ENCODE measurements at places on chromosomes 2 and 18.
A peak's percentile ranks its signal among the peaks of the same experiment; 100 is the strongest.

GRCh38 chr2:99571021-99571420, 81.2 kb upstream of the REV1 start:
- no peak for DNase-seq

DNA sequence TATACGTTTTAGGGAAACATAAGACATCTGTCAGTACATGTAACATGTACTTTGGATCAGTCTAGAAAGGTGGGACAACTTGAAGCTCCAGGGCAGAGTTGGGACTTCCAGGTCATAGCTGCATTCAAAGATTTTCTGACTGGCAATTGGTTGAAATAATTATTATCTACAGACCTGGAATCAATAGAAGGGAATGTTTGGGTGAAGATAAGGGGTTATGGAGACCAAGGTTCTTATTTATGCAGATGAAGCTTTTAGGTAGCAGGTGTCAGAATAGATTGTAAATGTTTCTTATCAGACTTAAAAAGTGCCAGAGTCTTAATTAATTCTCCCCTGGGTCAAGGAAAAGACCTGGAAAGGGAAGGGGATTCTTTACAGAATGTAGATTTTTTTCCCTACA, 19.8 kb downstream of the RPIA start:
- DNase-seq, result no peak

- no peak for DNase-seq
These were observed 42.6 kb downstream of the MAPK4 start for GRCh38 chr18:50602466-50602865.

- no peak for DNase-seq
These were observed 3.4 kb downstream of the FKBP1B start for GRCh38 chr2:24052951-24053350.

GRCh38 chr2:53715568-53715967, 52.0 kb upstream of the CHAC2 start:
- no peak for DNase-seq

DNA sequence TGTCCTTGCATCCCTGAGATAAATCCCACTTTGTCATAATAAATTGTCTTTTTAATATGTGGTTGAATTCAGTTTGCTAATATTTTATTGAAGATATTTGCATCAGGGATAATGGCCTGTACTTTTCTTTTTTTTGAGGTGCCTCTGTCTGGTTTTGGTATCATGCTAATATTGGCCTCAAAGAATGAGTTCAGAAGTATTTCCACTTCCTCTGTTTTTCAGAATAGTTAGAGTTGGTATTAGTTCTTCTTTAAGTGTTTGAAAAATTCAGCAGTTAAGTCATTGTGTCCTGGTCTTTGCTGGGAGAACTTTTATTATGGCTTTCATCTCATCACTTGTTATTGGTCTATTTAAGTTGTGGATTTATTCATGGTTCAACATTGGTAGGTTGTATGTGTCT, 464.1 kb upstream of the CRIM1 start:
- DNase-seq, result no peak

GRCh38 chr2:63845866-63846265, 4.2 kb downstream of the UGP2 start:
- no peak for DNase-seq

GRCh38 chr18:58592223-58593214, 36.4 kb downstream of the ALPK2 start:
- no peak for DNase-seq

GRCh38 chr2:14756981-14757657, 124.6 kb downstream of the LRATD1 start:
- no peak for DNase-seq

GRCh38 chr2:10906926-10907625, 4.7 kb upstream of the KCNF1 start:
- no peak for DNase-seq

DNA sequence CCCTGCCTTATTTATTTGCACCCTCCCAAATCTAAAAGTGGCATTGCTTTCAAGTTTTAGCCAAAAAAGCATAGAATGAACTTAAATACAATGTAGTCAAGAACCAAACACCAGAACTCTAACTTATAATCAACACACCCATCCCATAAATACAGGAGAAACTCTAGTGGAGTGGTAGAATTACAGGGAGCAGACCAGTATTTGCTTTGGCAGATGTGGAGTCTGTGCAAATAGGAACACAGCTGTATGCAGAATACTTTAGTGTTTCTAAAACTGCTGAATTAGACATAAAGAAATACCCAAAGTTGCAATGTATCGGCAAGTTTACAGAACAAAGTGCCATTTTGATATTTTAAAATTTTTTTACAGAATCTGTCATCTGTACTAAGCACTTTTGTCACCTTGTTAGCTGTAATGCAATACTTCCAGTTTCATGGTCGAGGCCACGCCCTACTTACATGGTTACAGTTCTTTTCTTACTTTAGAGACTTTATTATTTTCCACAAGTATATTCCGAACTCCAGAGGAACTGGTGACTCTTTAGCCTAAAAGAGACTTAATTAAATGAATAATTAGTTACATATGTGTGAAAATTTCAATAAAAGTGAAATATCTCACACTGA, 23.7 kb upstream of the COL5A2 start:
- DNase-seq, result no peak

DNA sequence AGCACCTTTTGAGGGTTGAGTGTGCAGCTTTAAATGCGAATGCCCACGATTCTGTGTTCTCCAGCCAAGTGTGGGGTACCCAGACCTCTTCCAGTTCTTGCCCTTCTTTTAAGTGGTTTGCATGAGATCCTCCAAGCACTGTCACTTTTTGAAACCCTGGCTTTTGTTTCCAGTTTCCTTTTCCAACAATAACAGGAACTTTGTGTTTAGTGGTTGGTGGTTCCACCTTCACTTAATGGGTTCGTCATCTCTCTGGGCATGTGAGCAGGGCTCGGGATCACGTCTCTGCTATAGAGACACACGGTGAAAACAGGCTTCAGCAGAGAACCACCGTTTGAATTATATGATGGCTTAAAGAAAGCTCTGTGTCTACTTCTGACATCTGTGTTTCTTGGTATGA, 197.6 kb downstream of the LDLRAD4 start:
- DNase-seq, result no peak

DNA sequence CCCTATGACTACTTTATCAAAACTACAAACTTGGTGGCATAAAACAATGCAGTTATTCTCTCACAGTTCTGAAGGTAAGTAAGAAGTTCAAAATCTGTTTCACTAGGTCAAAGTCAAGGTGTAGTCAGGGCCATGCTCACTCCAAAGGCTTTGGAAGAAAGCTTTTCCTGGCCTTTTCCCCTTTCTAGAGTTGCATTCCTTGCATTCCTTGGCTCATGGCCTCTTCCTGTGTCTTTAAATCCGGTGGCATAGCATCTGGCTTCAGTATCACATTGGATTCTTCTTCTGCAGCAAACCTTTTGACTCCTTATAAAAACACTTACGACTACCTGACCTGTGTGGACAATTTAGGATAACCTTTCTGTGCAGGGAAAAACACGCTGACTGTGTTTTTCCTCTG, 543.5 kb upstream of the HNMT start:
- DNase-seq, result no peak

- no peak for DNase-seq
These were observed 5.7 kb downstream of the TRABD2A start for GRCh38 chr2:84875213-84875560.

- DNase-seq, result no peak
These were observed 95.8 kb upstream of the RGPD4 start for GRCh38 chr2:107730898-107731297.

DNA sequence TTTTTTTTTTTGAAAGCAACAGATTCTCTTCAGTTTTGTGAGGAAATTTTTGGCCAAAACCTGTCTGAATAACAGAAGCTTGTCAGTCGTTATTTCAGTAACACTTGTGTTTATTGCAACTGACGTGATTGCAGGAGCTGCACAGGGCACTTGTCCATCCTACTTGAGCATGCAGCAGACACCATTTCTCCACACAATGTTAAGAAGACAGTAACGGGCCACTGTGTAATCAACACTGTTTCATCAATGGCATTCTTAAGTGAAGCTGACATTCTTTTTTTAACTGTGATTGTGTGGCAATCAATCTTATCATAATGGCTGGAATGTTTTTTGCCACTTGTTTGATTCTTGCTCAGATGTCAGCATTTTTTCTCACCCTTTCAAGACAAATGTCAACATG, 50.1 kb upstream of the PIEZO2 start:
- no peak for DNase-seq

DNA sequence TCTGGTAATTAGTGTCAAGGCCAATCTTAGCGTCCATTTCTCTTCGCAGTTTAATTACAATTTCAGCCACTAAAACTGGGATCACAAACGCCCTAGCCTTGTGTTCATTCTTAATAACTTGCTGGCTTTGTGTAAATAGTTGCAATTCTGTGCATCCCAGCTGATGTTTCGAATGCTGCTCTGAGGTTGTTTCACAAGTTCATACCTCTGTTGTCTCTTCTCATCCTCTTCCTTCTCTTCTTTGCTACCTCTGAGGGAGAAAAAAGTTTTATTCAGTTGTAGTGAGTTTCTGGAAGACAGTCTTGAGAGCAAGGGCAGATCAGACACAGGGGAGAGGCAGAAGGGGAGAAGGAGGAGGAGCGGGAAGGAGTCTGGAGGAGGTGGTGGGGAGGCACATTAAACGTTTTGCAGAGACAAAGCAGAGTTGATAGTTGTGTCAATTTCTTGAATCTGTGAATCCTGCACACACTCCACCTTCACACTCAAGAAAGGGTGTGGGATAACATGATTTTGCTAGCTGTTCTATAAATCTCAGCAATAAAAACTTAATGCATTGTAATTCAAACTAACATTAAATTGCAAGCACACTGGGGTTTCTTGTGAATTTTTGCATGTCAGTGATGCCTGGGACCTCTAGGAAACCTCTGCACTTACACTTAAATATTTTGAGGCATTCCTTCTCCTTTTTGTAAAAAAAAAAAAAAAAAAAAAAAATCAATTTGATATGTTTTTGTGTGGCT, 6.8 kb downstream of the MEIS1 start:
- DNase-seq, result no peak

GRCh38 chr18:69401226-69401971, 711 bp downstream of the DOK6 start:
- DNase-seq, result no peak

DNA sequence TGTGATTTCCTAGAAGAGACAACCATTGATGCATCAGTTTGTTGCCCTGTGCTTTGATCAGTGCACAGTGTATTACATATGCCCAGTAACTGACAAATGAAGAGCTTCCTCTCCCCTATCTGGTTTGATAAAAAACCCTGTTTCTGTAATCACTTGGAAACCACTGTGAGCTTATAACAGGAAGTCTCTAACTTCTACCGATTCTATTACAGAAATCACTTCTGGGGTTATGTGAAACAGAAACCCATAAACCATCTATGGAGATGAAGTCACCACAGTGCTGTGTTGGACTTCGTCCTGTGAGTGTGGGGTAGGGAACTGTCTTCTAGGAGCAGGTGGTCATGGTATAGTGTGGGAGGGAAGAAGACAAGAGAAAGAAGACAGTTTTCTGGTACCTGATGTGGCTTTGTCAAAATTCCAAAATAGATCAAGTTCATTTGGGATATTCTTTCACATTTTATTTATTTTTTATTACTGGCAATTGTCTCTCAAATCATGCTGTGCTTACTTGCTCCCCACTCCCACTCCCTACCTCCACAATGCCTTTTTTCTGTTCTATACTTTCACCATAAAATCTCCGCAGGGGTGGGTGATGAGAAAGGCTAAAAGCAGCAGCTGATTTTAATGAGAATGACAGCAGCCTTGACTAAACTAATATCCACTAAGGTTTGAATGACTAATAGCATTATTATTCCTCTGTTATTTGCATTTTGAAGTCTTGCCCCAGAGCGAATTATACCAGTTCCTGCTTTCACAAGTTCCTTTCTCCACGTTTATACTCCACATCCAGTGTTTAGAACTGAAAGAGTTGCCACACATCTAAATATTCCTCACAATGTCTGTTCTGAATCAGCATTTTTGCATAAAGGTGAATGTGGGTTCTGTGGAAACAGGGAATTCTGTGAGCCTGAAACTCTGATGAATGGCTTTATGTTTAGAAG, 41.7 kb upstream of the RND3 start:
- no peak for DNase-seq

DNA sequence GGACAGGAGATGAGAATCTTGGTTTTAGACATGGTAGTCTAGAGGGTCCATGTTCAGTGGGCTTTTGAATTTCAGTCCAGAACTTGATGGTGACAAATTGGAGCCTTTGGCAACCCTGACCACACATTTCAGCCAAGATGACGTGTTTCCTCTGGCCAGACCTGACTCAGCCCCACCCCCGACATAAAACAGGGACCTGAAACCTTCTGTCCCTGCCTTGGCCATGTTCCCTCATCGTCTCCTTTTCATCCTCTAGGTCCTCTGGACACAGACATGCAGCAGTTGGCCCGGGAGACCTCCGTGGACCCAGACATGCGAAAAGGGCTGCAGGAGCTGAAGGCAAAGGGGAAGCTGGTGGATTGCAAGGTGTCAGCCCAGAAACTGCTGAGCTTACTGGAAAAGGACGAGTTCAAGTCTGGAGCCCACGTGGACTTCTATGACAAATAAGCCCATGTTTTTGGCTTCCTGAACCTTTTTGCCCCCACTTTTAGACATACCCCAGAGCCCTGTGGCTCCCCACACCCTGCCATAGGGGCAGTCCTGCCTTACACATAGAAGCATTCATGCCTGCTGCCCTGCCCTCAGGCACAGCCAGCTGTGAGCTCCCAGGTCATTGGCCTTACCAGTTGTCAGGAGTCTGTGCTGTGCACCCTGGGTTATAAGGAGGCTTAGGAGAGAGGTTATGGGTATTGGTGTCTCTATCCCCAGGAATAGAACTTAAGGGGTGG, 4.0 kb downstream of the SPR start:
- DNase-seq, result no peak

- peak; percentile 21 for DNase-seq
These were observed 480.2 kb upstream of the ACVR2A start for GRCh38 chr2:147364597-147364996.

All from CD4-positive, alpha-beta T cell treated with Interleukin-15 for 4 hours (primary cell).